ENCODE measurements at places on chromosomes 1 and 21.

- DNase-seq: peak; percentile 41
Measured at GRCh38 chr1:33004613-33005012, 32.1 kb downstream of the AK2 start.

DNA sequence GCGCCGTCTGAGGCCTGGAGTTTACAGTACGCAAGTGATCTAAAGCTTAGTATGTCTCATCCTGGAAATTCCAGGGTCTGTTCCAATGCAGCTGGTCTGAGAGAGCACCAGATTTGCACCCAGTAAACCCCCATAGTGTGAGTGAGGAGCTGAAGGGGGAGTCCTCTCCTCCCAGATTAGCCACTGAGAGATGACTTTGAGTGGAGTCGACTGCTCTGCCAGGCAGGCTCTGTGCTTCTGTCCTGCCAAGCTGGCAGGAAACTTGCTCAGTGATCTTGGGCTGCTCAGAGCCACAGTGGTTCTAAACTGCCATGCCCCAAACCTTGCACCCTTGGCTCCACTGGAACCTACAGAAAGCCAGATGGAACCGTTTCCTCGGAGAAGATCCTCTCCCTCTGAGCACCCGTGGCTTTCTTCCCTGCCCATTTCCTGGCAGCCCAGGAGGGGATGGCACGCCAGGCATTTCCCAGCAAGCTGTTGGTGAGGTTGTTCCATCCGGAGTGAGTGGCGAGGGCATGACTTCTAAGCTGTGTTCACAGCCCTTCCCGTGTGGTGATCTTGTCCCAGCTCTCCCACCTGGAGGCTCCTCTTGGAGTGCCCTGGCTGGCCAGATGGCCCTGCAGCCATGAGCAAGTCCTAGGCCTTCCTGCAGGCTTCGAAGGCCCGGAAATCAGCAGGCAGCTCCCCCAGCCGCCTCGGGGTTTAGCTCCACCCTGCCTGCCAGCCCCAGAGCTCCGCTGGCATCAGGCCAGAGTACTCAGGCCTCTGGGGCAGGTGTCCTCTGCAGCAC lies 125.9 kb upstream of the VAMP3 start:
- no peak for DNase-seq

DNA sequence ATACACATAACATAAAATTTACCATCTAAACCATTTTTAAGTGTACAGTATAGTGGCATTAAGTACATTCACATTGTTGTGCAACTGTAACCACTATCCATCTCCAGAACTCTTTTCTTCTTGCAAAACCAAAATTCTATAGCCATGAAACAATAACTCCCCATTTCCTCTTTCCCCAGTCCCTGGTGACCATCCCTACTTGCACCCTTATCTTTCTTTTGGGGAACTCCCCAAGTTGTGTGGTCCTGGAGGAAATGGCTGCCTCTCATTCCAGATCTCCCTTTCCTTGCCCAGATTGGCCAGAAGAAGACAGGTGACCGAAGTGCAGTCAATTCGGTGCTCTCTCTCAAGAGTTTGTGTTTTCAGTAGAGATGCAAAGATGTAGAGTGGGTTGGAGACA lies 389.6 kb upstream of the C1orf87 start:
- DNase-seq: no peak

- no peak for DNase-seq
Measured at GRCh38 chr1:97791251-97791650, 129.6 kb downstream of the DPYD start.

- DNase-seq: no peak
Measured at GRCh38 chr1:46317323-46317722, 13.8 kb downstream of the UQCRH start.

DNA sequence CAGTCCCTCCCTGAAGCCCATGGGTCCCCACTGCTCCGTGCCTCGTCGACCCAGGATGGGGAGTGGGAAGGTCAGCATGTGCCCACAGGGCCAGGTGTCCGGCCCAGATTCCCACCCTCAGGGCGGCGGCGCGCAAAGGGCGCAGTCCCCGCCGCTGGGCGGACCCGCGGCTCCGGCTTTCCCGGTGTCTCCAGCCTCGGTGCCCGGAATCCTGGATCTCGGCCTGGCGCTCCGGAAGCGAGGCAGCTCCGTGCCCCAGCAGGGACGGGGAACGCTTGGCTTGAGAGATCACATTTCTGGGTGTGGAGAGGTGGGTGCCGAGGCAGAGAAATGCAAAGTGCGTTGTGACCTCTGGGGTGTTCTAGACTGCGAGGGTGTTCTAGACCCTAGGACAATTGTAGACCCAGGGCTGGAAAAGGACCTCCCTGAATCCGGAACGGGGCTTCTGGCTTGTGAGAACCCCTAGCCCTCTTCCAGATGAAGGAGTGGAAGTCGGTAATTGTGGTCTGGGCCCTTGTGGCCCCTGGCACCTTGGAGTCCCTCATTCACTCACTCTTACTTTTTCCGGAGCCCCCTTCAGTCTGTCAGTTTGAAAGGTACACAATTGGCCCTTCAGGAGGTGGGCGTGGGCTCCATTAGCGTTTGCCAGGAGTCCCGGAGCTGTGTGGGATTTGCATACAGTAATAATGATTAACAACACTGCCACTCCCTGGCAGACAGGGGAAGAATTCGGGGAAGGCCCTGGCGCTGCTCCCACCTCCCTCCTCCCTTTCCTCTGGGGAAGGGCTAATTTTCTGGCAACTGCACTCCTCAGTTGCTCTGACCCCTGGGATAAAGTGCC lies 1.6 kb upstream of the KCND3 start:
- DNase-seq: peak; percentile 33

DNA sequence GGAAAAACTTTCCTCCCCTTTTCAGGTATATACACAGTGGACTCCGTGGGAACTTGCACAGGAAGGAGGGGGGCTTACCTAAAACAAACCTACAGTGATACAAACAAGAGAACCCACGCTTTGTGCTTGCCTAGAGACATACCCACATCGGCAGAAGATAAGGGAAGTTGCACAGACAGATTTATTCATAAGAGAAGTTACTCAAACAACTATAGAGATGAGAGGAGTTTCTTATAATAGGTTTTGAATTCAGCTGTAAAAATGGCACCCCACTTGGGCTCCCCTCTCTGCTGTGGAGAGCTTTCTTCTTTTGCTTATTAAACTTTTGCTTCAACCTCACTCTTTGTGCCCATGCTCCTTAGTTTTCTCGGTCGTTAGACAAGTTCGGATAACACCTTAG lies 1.8 kb upstream of the DUSP12 start:
- no peak for DNase-seq
